ENCODE measurements at places on chromosomes 1 and 21.

- DNase-seq = no peak
Observed at GRCh38 chr1:19739628-19740027, 60.1 kb downstream of the TMCO4 start.

- DNase-seq = no peak
Observed at GRCh38 chr1:226551299-226551698, 2.7 kb downstream of the STUM start.

GRCh38 chr1:231203259-231204057 is 37.6 kb upstream of the GNPAT start:
- DNase-seq = no peak

DNA sequence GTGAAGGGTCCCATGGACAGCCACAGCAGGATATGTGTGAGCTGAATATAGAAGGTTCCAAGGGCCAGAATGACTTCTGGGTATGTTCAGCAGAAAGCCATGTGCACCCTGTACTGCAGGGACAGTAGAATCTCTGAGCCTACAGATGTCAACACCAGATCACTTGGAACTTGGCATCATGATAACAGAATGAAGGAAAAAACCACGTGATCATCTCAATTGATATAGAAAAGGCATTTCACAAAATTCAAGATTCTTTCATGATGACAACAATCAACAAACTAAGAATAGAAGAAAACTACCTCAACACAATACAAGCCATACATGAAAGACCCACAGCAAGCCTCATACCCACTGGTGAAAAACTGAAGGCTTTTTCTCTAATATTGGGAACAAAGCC is 885 bp upstream of the KRTAP12-2 start:
- no peak for DNase-seq

GRCh38 chr21:14589855-14590563 is 43.9 kb upstream of the SAMSN1 start:
- DNase-seq = no peak

DNA sequence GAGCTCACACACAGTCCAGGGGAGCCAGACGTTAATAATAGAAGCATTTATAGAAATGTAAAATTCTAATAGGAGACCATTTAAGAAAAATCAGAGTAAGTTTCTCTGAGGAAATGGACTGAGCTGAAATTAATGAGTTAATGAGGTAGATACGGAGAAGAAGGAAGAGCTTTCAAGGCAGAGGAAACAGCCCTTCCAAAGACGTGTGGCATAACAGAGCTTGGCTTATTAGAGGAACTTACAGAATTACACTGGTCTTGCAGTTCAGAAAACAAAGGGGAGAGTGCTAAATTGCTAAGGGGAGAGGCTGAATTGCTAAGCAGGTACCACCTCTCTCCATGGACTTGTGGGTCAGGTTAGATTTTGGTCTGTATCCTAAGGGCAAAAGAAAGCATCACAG is 8.2 kb upstream of the PIGK start:
- DNase-seq = no peak

DNA sequence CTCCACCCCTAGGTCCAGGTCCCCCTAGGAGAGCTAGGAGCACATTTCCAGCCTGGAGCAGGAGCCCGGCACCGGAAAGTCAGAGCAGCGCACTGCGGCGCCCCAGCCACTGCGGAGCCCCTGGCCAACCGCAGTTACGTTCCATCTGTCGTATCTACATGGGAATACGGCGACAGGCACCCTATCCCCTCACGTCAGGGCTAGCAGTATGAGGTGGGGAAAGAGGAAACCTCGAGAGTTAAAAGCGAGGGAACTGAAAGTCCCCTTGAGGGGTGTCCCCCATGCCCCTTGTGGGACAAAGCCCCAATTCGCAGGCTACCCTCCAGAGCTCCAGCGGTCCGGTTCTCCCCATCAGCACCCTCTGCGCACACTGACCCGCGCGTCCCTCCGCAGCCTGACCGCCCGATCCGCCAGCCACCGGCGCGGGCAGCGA is 995 bp downstream of the COLGALT2 start:
- DNase-seq = no peak

GRCh38 chr1:164563721-164564360 is 4.9 kb downstream of the PBX1 start:
- no peak for DNase-seq

- no peak for DNase-seq
Observed at GRCh38 chr1:192555399-192555798, 20.2 kb upstream of the RGS1 start.

GRCh38 chr1:224736619-224737352 is 120.7 kb downstream of the CNIH3 start:
- no peak for DNase-seq

DNA sequence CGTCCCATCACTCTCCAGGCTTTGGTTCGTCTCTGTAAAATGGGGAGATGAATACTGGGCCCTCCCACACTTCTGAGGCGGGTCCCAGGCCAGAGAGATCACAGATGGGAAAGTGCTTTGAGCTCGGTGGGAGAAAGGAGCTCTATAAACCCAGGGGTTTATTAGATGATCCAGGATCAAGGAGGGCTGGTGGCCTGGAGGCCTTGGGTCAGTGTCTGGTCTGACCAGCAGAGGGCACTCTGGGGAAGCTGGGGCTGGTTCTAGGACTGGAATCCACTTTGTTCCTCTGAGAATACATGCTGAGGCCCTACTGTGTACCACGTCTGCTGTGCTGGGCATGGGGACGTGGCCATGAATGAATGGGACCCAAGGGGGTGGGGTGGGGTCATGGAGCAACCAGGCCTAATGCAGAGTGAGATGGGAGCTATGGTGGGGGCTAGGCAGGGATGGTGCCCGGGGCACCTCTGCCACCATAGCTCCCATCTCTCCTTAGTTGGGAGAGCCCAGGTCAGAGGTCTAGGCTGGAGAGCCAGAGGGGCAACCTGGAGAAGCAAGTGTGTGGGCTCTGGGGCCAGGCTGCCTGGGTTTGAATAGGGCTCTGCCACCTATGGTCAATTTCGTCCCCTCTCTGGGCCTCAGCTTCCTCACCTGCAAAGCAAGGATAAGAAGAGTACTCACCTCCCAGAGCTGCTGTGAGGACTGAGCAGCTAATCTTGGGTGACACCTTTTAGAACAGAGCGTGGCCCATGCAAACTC is 9.0 kb upstream of the FAM131C start:
- DNase-seq = peak; percentile 79

GRCh38 chr1:51833700-51834099 is 44.8 kb downstream of the NRDC start:
- no peak for DNase-seq

DNA sequence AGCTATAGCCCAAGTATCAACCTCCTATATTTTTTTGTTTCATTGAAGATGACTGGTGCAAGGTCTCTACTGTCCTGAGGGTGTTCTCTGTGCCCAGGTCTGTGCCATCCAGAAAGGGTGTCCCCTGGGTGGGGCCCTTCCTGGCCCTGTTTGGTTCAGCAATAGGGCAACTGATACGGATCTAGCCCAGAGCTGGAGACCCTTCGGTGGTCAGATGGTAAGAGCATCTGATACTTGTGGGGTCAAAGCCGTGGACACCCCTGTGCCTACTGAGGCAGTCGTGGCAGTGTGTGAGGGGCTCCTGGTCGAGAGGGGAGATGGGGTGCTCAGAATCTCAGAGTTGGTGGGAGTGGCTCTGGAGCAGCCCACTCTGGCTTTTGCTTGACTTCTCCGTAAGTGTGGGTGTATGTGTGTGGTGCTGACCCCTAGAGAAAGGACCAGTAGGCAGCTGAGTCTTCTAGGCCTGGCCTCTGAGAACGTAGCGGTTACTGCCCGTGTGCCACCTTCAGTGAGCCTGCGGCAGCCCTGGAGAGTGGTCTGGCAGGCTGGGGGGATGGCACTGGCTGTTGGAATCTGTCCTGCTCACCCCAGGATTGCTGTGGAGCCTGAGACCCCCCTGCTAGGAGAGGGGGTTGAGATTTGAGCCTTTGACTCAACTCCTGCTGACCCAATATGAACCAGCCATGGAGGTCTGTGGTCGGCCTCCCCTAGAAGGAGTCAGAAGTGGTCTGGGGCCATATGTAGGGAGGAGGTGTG is 2.7 kb downstream of the AMPD2 start:
- DNase-seq = no peak

DNA sequence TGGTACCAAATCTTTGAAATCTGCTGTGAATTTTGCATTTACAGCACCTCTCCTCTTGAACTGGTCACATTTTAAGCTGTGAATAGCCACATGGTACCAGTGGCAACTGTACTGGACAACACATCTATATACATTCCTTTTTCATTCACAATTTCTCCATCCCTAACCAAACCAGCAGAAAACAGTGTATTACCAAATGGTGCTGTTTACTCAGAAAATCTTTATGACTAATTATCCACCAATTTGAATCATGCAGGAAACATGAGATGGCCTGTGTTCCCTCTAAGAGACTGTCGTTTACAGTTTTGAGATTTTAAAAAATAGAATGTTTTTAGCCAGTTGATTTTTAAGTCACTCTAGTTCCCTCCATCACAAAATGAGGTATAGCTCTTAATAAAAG is 17.6 kb upstream of the CCT8 start:
- DNase-seq = no peak

GRCh38 chr1:10736634-10737586 is 59.5 kb downstream of the CASZ1 start:
- no peak for DNase-seq

- no peak for DNase-seq
Observed at GRCh38 chr1:157770442-157771043, 6.4 kb downstream of the FCRL2 start.

GRCh38 chr1:61204528-61204927 is 122.2 kb downstream of the NFIA start:
- DNase-seq = no peak

GRCh38 chr1:77475641-77476040 is 193.8 kb downstream of the AK5 start:
- DNase-seq = no peak

DNA sequence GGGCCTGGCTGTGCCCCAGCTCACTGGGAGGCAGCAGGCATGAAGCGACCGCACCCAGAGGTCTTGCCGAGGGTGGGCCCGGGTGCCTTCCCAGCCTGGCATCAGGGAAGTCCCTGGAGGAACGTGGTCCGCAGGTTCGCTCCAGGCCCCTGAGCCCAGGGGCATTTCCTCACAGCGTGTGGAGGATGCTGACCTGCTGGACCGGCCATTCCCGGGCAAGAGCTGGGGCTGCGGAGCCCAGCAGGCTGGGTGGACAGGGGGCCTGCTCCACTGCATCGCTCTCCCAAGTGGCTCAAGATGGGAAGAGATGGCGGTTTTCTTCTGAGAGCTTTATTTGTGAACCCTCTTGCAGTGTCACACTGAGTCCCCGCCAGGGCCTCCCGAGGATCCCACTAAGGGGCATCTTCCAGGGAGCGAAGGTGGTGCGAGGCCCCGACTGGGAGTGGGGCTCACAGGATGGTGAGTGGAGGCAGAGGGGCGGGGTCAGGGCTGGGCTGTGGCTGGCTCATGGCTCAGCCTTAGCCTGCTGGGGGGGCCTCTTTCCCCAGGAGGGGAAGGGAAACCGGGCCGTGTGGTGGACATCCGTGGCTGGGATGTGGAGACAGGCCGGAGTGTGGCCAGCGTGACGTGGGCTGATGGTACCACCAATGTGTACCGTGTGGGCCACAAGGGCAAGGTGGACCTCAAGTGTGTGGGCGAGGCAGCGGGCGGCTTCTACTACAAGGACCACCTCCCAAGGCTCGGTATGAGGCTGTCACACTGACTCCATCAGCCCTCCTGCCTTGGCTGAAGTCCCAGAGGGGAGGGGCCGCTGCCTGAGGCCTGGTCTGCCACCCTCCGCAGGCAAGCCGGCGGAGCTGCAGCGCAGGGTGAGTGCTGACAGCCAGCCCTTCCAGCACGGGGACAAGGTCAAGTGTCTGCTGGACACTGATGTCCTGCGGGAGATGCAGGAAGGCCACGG is 7.2 kb upstream of the MMP23B start:
- DNase-seq = no peak

DNA sequence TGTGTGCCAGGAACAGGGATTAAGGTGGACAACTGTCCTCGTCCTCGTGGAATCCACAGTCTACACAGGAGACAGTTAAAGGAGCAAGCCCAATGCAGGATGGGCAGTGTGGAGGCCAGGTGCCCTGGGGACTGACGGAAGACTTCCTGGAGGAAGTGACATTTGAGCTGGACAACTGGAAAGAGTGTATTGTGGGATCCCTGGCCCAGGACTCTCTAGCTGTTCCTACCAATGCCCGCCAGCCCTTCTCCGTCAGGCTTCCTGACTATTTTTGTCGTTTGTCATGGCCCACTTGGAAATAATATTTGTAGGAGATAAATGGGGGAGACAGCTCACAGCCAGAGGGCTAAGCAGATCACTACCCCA is 235.3 kb downstream of the TOMM20 start:
- no peak for DNase-seq

- no peak for DNase-seq
Observed at GRCh38 chr1:232183802-232184201, 446.1 kb downstream of the SIPA1L2 start.

DNA sequence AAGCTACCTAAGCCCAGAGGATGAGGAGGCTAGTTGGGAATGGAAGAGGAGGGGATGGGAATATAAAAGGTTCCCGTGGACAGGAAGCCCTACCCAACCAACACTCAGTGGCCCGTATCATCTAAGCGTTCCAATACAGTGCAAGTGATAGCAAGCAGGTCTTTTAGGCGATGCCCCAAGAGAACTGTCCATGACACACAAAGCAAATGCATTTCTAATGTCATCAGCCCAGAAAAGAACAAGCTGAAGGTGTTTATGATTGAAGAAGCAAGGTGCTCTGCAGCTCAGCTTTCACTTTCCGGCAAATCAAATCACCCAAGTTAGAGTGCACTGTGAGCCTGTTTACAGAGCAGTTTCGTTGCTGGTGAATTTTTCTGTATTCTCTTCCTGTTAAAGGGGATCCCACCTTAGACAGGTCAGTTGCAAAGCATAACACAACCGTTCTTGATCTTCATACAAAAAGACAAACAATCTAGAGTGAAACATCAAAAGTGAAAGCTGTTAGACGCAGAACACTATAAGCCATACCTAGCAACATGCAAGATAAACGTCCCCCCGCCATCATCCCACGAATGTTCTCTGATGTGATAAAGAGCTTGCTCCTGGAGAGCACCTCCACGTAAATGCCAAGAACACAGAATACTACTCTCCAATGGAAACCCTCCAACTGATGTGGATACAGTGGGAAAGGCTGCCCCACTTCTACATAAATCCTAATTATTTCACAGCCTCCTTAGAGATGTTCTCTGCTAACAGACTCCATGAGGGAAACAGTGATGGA is 54.0 kb downstream of the PGBD5 start:
- DNase-seq = no peak

- no peak for DNase-seq
Observed at GRCh38 chr1:98981917-98982513, 22.6 kb downstream of the PLPPR5 start.
